ENCODE measurements at places on chromosomes 5 and 9.

DNA sequence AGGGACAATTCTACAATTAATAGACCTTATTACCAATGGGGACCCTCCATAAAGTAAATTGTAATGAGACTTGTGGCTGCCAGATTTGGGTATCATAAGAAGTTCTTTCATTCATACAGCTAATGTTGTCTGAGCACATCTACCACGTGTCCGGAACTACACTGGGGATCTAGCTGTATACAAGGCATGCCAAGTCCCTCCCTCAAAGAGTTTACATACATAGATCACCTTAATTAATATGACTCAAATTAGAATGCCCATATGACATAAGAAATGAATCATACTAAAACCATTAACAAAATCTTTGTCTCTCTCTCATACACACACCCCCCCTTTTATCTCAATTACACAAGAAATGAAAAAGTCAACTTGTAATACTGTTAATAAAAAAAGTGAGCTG lies 18.0 kb upstream of the NR4A3 start:
- DNase-seq = no peak

GRCh38 chr5:1865486-1865885 lies 17.2 kb downstream of the IRX4 start:
- DNase-seq = no peak

DNA sequence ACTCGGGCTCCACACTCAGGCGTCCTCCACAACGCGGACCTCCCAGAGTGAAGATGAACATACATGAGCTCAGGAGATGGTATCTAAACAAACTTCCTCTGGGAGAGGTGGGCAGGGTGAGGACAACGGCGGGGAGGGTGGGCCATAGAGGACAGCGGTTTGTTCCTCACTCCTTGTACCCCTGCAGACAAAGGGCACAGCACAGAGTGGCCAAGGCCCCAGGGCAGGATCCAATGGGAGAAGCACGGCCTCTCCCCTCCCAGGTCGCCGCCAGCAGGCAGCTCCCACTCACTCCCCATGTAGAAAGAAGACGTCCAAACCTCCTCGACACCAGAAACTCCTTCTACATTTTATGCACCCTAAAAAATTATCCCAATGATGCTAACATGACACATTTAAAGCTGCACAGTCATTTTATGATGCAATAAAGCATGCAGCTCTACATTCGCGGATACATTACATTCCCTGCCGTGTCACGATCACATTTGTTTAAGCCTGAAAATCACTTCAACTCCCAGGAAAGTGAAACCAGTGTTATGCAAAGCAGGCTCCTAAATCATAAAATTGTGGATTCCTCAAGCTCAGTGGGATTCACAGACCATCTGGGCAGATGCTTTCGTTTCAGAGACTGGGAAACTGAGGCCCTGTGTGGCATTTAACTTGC lies 87.5 kb upstream of the SARDH start:
- no peak for DNase-seq

DNA sequence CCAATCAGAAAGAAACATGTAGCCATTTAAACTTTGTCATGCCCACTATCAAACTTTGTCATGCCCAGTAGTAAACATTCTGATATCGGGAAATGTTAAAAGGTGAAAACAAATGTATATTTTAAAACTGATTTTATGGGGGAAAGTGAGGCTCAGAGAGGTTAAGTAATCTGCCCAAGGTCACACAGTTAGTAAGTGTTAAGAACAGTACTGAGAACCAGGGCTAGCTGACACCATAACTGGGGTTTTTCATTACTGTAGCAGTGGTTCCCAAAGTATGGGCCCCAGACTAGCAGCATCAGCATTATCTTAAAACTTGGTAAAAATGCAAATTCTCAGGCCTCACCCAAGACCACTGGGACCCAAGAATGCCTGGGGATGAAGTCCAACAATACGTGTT lies 9.9 kb upstream of the FRRS1L start:
- no peak for DNase-seq

DNA sequence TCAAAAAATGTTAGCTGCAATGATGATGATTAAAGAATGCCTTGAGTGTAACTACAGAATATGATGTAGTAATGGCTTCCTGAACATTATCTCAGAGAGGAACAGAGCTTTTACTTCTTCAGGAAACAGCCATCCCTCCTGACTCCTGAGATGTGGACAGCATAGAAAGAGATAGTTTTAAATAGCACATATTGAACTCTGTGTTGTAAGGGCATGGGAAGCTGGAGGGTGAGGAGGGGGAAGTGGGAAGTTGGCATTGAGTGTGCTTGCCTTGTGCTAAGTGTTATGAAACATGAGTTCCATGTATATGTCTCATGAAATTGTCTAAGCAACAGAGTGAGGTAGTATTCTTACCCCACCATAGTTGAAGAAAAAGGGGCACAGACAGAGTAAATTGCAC lies 161.5 kb upstream of the SLC28A3 start:
- DNase-seq = no peak

DNA sequence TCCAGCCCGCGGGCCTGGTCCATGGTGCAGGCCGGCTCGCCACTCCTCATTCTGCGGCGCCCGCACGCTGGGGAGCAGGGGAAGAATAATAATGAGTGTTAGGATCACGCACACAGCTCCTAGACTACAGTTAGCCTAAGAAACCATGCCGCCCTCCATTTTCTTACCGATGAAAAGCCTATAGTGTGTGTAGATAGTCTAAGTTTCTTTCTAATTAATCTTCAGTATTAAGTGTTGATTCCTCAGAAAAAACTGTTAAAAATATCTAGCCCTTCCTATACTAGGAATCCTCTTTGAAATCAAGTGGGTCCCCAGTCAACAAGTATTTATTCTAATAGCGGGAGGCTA lies 9.3 kb downstream of the ZBED3 start:
- DNase-seq = no peak

- no peak for DNase-seq
Observed at GRCh38 chr9:17802249-17802857, 223.5 kb downstream of the SH3GL2 start.

Measured in stimulated activated CD8-positive, alpha-beta memory T cell treated with anti-CD3 and anti-CD28 coated beads, Interleukin-7, amount 100 ng/mL, for 4 hours (primary cell).